ENCODE measurements at places on chromosomes 16 and 17.

DNA sequence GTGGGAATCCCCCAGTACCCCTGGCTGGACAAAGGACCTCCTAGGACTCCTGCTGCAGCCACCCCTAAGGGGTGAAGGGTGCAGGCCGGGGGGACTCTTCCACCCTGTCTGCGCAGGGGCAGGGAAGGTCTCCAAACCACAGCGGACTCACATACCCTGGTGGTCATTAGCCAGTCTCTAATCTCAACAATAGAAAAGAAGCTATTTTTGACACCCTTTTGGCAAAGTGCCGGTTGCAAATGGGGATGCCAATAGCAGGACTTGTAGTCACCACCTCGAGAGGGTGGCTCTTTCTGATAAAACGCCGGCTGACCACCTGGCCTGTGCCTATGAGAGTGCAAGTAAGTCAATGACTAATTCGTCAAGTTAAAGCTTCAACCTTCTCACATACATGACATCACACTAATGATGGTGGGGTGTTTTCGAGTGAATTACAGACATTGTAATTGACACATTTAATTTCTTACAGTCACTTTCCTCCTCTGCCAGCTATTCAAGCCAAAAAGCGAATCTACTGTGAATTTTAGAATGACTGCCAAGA is 23.1 kb upstream of the DNAH17 start:
- DNase-seq: no peak

- no peak for DNase-seq
Observed at GRCh38 chr17:80942423-80943345, 49.0 kb upstream of the CHMP6 start.

DNA sequence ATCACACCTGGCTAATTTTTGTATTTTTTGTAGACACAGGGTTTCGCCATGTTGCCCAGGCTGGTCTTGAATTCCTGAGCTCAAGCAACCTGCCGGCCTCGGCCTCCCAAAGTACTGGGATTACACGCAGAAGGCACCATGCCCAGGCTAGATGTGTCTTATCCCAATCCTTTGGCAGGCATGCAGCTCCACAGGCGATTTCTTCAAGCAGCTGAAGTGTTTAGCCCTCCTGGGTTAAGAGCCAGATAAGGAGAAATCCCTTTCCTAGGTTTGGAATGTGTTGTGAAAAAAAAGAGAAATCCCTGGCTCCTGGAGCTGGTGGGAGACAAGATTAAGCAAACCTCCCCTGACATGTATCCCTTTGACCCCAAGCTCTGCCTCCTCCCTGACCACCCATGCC is 2.1 kb upstream of the NHERF1 start:
- DNase-seq: no peak

DNA sequence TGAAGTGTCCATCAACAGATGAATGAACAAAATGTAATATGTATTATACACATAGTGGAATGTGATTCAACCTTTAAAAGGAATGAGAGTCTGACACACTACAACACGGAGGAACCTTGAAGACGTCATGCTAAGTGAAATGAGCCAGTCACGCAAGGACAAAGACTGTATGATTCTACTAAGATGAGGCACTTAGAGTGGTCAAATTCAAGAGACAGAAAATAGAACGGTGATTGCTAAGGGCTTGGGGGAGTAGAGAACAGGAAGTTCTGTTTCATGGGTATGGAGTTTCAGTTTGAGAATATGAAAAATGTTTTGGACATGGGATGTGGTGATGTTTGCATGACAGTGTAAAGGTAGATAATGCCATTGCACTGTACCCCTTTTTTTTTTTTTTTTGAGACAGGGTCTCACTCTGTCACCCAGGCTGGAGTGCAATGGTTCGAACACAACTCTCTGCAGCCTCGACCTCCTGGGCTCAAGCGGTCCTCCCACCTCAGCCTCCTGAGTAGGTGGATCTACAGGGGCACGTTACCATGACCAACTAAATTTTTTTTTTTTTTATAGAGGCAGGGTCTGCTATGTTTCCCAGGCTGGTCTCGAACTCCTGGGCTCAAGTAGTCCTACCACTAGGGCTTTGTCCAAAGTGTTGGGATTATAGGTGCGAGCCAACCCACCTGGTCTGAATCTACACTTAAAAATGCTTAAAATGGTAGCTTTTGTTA is 2.9 kb upstream of the CCDC102A start:
- DNase-seq: no peak

DNA sequence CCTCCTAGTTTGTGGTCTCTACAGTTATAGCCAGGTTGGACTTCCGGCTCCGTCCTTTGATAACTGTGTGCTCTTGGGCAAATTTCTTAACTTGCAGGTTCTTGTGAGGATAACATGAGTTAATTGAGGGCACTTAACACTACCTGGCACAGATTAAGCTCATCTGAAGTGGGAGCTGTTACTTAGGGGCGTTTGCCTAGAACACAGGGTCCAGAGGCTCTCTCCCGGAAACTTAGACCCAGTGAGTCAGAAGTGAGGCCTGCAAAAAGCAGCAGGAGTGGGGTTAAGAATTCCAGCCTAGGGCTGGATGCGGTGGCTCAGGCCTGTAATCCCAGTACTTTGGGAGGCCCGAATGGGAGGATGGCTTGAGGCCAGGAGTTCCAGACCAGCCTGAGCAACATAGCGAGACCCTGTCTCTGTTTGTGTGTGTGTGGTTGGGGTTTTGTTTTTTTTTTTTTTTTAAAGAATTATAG is 1.4 kb downstream of the MVP start:
- DNase-seq: no peak

DNA sequence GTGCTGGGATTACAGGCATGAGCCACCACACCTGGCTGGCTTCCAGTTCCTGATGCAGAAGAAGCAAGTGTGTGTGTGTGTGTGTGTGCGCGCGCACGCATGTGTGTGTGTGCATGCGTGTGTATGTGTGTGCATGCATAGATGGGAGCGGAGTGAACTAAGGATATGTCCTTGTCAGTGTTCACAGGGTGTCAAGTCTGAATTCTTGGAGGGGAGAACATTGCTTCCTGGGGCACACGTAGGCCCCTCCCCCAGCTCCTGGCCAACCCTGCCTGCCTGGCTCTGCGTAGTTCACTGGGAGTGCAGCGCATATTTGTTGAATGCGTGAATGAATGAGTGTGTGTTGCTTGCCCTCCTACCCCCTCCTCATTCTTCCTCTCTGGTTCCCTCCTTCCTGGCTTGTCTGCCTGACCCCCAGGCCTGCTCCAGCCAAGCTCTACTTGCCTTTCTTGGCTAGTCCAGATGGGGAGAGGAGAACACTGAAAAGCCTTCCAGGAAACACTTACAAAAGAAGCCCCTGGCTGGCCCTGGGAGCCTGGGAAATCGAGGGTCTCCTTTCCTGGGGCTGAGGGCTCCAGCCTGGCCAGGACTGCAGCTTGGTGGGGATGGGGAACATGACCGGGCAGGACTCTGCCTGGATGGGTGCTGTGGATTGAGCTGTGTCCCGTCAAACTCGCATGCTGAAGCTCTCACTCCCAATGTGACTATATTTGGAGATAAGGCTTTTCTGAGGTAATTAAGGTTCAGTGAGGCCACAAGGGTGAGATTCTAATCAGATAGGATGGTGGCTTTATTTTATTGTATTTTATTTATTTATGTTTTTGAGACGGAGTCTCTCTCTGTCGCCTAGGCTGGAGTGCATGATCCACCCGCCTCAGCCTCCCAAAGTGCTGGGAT is 27.9 kb downstream of the IGFBP4 start:
- no peak for DNase-seq

DNA sequence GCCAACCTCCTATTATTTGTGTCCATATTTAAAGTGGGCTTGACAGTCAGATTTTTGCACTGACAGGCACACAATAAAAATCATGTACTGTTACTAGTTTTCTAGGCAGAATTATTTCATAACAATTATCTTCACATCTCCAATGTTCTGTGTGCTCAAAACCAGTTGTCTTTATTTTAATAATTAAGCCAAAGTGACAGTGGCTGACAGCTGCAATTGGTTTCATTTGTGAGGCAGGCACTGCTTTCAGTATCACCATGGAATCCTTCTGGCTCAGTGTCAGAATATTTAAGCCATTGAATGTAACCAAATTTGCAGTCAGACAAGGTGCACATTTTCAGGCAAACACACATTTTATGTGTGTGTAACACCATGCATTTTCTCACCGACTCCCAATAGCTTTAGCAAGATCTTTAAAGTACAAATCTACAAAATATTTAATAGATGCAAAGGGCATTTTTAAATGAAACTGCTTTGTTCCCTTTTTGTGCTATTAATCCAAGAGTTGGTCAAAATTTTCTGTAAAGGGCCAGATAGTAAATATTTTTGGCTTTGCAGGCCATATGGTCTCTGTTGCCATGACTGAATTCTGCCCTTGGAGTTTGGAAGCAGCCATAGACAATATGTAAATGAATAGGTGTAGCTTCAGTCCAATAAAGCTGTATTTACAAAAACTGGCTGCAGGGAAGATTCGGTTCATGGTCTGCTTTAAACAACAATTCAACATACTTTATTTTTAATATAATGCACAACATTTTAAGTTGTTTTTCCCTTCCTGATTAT is 486.0 kb downstream of the KCNJ2 start:
- no peak for DNase-seq

DNA sequence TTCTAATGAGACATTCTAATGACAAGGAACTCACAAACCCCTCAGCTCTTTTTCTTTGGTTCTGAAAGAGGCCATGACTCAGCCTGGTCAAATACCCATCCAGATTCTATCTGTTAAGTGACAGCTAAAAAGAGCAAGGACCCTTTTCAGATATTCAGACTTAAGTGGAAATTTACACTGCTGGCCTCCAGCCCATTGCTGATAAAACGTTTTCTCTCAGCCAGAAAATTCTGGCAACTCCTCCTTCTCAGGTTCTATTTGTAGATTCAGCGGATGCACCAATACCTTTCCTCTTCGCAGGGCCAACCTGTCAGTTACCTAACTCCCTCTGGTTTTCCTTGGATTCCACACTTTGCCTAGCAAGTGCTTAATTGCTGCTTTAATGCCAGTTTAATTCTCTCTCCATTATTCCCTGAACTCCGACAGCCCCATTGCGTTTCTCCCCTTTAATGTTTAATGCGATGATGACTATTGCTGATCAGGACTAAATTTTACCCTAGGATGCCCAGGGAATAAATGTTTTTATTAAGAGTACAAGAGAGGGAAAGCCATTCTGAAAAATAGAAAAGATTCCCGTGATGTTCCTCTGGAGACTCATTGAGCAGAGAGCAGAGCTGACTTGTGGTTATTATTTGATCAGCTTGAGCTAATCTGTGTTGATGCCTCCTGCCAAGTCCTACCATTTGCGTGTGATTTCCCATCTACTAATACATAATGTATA is 35.9 kb upstream of the TOM1L1 start:
- no peak for DNase-seq

DNA sequence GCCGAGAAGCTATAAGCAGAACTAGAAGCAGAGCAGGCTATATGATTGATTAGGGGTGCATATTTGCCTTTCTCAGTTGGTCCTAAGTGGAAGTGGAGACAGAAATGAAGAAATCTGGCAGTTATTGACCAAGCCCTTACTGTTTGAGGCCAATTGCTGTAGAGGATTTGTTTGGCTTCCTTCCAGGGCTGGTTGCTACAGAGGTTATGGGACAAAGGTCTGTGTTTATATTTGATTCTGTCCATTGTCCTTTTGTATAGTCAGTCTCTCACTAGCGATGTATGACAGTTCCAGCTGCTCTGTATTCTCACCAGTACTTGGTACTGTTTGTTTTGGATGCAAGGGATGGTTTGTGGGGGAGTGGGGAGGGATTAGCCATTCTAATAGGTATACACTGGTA is 7.3 kb upstream of the ALOX15 start:
- DNase-seq: no peak

DNA sequence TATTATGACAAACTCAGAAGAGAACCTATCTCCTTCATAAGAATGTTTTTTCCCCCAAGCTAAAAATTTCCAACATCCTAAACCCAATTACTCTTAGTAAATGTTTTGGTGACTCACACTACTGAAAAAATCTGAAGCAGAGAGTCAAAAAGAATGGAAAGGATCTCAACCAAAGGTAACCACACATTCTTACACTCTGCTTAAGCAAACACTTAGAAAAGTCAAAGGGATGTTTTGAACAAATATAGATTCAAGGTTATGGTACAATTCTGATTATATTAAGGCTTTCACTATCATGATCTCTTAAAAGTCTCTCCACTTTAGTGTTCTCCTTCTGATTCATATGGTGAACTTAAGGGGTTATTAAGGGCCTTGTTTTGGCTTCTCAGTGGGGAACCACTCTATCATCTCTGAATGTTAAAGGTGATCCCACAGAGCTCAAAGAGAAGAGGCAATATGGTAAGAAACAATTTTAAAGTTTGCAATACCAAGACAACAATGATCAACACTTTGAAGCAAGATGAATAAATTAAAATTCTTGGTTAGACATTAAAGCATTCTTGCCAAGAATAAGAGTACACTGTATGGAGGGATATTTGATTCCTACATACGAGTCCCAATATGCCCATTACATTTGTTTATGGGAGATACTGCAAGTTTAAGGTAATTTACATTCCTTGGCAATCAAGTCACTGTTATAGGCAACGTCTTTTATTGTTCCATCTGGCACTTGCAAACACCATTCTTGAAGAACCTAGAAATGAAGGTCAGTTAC is 69.2 kb downstream of the CDC27 start:
- DNase-seq: no peak

DNA sequence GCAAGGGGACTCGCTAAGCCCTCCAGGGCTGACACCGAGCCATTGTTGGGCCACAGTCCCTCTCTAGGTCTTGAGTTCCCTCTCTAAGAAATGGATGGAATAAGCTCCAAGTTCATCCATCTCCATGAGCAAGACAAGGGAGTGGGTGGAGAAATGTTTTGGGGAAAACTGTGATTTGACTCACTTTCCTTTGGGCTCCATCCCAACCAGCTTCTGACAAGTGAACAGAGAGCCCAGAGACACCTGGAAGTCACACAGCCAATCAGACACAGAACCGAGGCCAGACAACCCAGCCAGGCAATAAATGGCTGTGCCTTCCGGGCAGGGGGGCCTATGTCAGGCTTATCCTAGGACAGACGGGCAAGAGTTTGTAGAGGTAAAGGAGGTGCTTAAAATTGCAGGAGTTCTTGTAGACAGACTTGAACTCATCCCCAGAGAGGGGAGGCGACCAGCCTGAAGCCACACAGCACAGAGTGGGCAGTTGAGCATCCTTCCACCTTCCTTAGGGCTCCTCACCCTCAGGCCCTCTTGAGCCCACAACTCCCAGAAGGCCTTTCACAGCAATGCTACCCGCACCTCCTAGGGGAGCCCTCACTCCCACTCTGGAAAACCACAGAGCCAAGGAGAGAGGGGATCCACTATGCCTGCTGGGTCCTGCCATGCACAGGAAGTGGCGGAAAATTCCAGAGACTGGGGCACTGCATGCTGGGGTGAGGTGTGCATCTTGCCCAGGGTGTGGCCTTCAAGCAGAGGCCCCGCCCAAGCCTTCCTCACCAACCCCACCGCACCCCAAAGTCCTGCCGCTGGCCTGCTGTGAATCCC is 9.5 kb upstream of the FAM83G start:
- no peak for DNase-seq

GRCh38 chr17:75267411-75268232 is 3.4 kb downstream of the MIF4GD start:
- DNase-seq: no peak
